ENCODE measurements at places on chromosomes 3 and 15. TPM values are rescaled to one million over a fixed set of nuclear protein-coding genes. Genes with fewer than 3 reads are reported as not detected.

GMNC gene
- not detected for total RNA-seq

DNA sequence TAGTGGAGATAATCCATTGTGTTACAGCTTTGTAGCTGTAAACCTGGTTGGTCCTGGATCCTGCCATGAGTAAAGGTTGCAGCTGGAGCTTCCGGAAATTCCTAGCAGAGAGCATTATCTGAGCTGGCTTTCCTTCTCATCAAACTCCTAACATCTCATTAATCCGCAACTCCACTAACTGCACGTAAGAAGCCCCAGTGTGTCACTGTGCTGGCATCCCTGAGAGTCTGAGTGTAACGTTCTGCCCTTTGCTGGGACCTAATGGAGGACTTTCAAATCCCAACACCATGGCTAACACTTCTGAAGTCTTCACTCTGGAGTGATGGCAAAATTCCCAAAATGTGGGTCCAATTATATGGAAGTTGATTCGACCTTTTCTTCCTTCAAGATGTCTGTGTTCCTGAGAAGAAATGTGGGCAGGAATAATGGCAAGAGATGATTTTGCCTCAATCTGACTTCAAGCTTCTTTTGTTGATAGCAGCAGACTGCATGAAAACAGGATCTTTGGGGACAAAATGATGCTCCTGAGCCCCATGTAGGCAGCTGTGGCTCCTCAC is 9.6 kb upstream of the TRPM1 start:
- no peak overlapping the region for H3K27ac ChIP-seq
- no peaks in the 10 kb centered on the region for H3K4me1 ChIP-seq
- DNase-seq = no peak

DPPA4 gene
- 154 TPM for total RNA-seq

ATP13A5 gene
- total RNA-seq = 0.43 TPM

GRCh38 chr15:74955017-74955416 is 1.6 kb downstream of the RPP25 start:
- peaks cover 12% of the 10 kb centered on the region for H3K4me1 ChIP-seq
- peaks cover 41% of the 10 kb centered on the region for H3K27me3 ChIP-seq

DNA sequence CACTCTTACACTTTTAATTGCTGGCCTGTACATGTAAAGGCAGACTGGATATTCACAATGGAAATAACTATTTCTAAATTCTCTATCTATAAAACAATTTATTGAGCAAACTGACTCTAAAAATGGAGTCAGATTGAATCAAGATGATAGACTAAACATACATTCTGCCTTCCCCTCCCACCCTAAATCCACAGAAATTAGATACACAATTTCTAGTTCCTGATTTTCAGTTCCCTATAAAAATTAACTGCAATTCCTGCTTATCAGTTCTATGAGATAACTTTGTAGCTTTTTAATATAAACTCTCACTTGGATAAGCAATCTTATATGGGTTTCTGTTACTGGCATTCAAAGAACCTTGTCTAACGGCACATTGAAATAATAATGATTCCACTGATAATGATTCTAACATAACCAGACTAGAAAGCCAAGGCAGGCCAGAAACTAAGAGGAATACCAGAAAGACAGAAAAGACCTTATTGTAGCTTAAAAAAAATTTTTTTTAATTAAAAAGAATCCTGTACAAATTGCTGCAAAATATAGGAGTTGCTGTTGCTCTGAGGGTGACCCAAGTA is 33.1 kb downstream of the TBC1D5 start:
- H3K27ac ChIP-seq = no peak overlapping the region
- no peak for DNase-seq
- no peaks in the 10 kb centered on the region for H3K27me3 ChIP-seq
- no peak overlapping the region for H3K4me3 ChIP-seq

DNA sequence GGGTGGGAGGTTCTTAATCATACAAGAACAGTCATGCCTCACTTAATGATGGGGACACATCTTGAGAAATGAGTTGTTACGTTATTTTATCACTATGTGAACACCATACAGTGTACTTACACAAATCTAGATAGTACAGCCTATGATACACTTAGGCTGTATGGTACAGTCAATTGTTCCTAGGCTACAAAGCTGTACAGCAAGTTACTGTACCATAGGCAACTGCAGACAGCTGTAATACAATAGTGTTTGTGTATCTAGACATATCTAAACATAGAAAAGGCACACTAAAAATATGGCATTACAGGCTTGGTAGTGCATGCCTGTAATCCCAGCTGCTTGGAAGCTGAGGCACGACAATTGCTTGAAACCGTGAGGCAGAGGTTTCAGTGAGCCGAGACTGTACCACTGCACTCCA is 55.7 kb upstream of the PLXND1 start:
- peaks cover 2% of the 10 kb centered on the region for H3K36me3 ChIP-seq
- H3K4me1 ChIP-seq = peaks cover 13% of the 10 kb centered on the region
- no peaks in the 10 kb centered on the region for H3K27me3 ChIP-seq
- H3K27ac ChIP-seq = no peak overlapping the region
- DNase-seq = no peak

ATOSA gene
- total RNA-seq = 27.8 TPM

LCTL gene
- 0.70 TPM for total RNA-seq

GRCh38 chr3:173044998-173045397 is 96.0 kb downstream of the SPATA16 start:
- no peaks in the 10 kb centered on the region for H3K27me3 ChIP-seq
- H3K36me3 ChIP-seq = no peaks in the 10 kb centered on the region
- H3K4me3 ChIP-seq = no peak overlapping the region
- H3K27ac ChIP-seq = no peak overlapping the region
- no peak for DNase-seq

DNA sequence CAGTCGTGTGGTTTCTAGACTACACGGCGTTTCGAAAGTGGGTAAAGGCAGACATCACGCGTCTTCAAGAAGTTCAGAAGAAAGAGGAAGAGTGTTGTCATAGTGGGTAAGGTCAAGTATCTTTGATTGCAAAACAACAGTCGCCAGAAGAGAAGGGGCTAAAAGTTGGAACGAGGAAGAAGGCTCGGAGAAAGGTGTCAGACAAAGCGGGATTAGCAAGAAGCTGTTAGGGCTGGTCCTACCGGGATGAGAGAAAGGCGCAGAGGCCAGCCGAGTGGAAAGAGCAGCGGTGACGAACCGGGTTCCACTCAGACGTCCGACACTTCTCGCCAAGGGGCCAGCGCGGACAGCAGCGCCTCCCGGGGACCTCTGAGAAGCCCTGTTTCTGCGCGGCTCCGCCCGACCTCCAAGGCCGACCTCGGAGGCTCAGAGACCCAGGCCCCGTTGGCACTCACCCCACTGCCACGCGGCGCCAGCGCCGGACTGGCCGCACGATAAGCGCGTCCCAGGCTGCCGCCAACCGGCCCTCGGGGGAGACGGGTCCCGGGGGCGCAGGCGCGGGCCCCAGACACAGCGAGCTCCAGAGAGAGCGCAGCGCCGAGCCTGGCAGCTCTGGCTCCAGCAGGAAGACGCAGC is 436 bp downstream of the ADPGK start:
- peak overlapping the region; percentile 79 for H3K27ac ChIP-seq
- peak; percentile 80 for DNase-seq
- H3K36me3 ChIP-seq = peaks cover 39% of the 10 kb centered on the region
- H3K4me3 ChIP-seq = peak overlapping the region; percentile 99
- no peaks in the 10 kb centered on the region for H3K27me3 ChIP-seq
- peaks cover 12% of the 10 kb centered on the region for H3K4me1 ChIP-seq

DNA sequence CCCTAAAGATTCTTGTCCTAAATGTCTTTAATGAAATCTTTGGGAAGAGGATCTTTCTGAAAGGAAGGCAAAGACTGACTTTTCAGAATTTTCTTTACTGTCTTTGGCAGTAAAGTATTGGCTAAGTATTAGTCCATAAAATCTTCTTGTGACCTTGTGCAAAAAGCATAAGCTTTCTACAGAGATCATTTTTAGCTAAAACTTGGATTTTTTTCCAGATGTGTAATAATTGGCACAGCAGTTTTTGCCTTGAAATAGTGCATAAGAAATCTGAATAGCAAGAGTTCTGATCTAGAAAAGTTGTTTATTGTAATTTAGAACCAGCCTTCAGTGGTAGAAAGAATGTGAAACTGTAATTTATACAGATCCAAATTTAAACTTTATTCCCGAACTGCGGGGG is 122.8 kb upstream of the CGNL1 start:
- peaks cover 32% of the 10 kb centered on the region for H3K36me3 ChIP-seq
- no peaks in the 10 kb centered on the region for H3K27me3 ChIP-seq
- peaks cover 4% of the 10 kb centered on the region for H3K4me1 ChIP-seq
- DNase-seq = no peak
- H3K4me3 ChIP-seq = no peak overlapping the region
- peak overlapping the region; percentile 9 for H3K27ac ChIP-seq

GRCh38 chr3:42501681-42502428 is 588 bp upstream of the VIPR1 start:
- H3K4me1 ChIP-seq = peaks cover 5% of the 10 kb centered on the region
- DNase-seq = peak; percentile 85
- no peaks in the 10 kb centered on the region for H3K36me3 ChIP-seq
- H3K27me3 ChIP-seq = peaks cover 56% of the 10 kb centered on the region
- no peak overlapping the region for H3K27ac ChIP-seq
- peak overlapping the region; percentile 84 for H3K4me3 ChIP-seq

GRCh38 chr3:110512961-110513360 is 558.7 kb upstream of the NECTIN3 start:
- H3K4me1 ChIP-seq = no peaks in the 10 kb centered on the region
- DNase-seq = no peak
- H3K27me3 ChIP-seq = no peaks in the 10 kb centered on the region
- H3K27ac ChIP-seq = no peak overlapping the region
- H3K36me3 ChIP-seq = no peaks in the 10 kb centered on the region

- no peak overlapping the region for H3K27ac ChIP-seq
- H3K4me3 ChIP-seq = no peak overlapping the region
- H3K4me1 ChIP-seq = peaks cover 4% of the 10 kb centered on the region
- peaks cover 90% of the 10 kb centered on the region for H3K36me3 ChIP-seq
These were observed 41.0 kb downstream of the ITGB5 start for GRCh38 chr3:124846189-124846588.

SLC6A11 gene
- 0.92 TPM for total RNA-seq

GRCh38 chr3:65381496-65382010 is 657.2 kb downstream of the MAGI1 start:
- no peak overlapping the region for H3K27ac ChIP-seq
- peaks cover 42% of the 10 kb centered on the region for H3K36me3 ChIP-seq
- H3K27me3 ChIP-seq = no peaks in the 10 kb centered on the region
- H3K4me3 ChIP-seq = no peak overlapping the region
- DNase-seq = no peak

DNA sequence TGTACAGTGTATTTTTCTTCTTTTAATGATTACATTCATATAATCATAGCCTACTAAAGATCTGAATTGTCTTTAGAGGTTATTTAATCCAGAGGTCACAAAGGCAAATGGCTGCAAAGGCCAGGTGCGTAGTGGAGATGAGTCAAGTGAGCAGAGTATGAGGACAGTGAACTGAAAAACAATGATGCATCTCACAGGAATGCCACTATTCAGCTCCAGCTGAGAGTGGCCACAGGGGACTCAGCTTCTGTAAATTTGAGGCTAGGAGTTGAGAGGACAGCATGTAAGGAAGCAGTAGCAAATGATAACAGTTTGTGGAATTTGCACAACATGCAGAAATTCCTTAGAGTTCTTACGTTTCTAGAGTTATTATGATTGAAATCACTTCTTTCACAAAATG is 50.4 kb downstream of the COL6A5 start:
- no peak overlapping the region for H3K4me3 ChIP-seq
- no peaks in the 10 kb centered on the region for H3K36me3 ChIP-seq
- no peaks in the 10 kb centered on the region for H3K27me3 ChIP-seq
- DNase-seq = peak; percentile 89

RTP1 gene
- not detected for total RNA-seq

Measured in endodermal cell (in vitro differentiated cells).